ENCODE measurements at places on chromosomes 1 and 21. TPM values are rescaled to one million over a fixed set of nuclear protein-coding genes. Genes with fewer than 3 reads are reported as not detected.

Gene SLC16A4
- total RNA-seq, result 4.7 TPM

DNA sequence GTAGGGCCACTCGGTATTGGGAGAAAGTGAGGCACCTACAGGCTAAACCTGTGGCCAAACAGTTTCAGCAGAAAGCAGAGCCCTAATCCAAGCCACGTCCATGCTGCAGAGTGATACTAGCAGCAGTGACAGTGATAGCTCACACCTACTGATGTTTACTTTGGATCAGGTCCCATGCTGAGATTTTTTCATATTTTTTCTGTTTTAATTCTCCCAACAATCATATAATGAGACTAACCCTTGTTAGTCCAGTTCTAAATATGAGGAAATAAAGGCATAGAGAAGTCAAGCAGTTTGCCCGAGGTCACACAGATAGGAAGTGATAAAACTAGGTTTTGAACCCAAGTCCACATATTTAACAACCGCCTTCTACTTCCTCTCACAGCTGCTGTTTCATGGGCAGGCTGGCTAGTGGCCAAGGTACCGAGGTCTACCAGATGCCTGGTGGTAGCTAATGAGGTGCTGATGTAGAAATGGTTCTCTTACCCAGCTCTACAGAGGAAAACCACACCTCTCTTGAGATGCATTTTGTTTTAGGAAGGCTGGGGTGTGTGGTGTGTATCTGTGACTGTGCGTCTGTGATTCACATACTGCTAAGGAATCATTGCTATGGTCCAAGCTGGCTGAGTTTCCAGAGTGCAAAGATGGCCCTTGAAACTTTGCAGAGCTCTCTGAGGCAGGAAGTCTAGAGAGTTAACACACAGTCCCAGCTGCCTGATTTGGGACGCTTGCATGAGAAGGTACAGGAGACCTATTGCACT lies 80.3 kb upstream of the ARTN start:
- peak overlapping the region; percentile 14 for H3K27ac ChIP-seq
- peak; percentile 89 for DNase-seq
- no peak overlapping the region for H3K4me3 ChIP-seq
- no peaks in the 10 kb centered on the region for H3K36me3 ChIP-seq

DNA sequence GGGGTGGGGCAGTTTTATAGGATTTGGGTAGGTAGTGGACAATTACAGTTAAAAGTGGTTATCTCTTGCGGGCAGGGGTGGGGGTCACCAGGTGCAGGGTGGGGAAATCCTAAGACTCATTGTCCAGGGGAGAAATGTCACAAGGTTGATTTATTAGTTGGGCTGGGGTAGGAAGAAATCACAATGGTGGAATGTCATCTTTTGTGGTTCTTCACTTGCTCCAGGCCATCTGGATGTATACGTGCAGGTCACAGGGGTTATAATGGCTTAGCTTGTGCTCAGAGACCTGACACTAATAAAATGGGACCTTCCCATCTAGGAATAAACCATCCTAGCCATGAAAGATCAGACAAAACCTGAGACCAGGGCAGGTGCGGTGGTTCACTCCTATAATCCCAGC lies 11.5 kb downstream of the TEX46 start:
- no peaks in the 10 kb centered on the region for H3K36me3 ChIP-seq
- no peak overlapping the region for H3K4me3 ChIP-seq
- no peaks in the 10 kb centered on the region for H3K27me3 ChIP-seq
- no peak for DNase-seq

- no peak for DNase-seq
- H3K27ac ChIP-seq, result no peak overlapping the region
- H3K4me3 ChIP-seq, result no peak overlapping the region
- peaks cover 55% of the 10 kb centered on the region for H3K36me3 ChIP-seq
Observed at GRCh38 chr21:44803651-44804050, 2.0 kb upstream of the UBE2G2 start.

Gene LY9
- not detected for total RNA-seq

- H3K36me3 ChIP-seq, result no peaks in the 10 kb centered on the region
- no peak overlapping the region for H3K4me3 ChIP-seq
- no peaks in the 10 kb centered on the region for H3K4me1 ChIP-seq
- H3K27ac ChIP-seq, result no peak overlapping the region
- DNase-seq, result no peak
Observed at GRCh38 chr1:73859227-73859626, 338.7 kb downstream of the LRRIQ3 start.

GRCh38 chr1:247290576-247290975 lies 34.7 kb downstream of the VN1R5 start:
- H3K36me3 ChIP-seq, result no peaks in the 10 kb centered on the region
- no peak for DNase-seq
- H3K4me1 ChIP-seq, result no peaks in the 10 kb centered on the region
- H3K4me3 ChIP-seq, result no peak overlapping the region
- no peak overlapping the region for H3K27ac ChIP-seq
- H3K27me3 ChIP-seq, result no peaks in the 10 kb centered on the region

Gene PADI4
- not detected for total RNA-seq

Gene FALEC
- 0.28 TPM for total RNA-seq

Gene THEMIS2
- 13.7 TPM for total RNA-seq

DNA sequence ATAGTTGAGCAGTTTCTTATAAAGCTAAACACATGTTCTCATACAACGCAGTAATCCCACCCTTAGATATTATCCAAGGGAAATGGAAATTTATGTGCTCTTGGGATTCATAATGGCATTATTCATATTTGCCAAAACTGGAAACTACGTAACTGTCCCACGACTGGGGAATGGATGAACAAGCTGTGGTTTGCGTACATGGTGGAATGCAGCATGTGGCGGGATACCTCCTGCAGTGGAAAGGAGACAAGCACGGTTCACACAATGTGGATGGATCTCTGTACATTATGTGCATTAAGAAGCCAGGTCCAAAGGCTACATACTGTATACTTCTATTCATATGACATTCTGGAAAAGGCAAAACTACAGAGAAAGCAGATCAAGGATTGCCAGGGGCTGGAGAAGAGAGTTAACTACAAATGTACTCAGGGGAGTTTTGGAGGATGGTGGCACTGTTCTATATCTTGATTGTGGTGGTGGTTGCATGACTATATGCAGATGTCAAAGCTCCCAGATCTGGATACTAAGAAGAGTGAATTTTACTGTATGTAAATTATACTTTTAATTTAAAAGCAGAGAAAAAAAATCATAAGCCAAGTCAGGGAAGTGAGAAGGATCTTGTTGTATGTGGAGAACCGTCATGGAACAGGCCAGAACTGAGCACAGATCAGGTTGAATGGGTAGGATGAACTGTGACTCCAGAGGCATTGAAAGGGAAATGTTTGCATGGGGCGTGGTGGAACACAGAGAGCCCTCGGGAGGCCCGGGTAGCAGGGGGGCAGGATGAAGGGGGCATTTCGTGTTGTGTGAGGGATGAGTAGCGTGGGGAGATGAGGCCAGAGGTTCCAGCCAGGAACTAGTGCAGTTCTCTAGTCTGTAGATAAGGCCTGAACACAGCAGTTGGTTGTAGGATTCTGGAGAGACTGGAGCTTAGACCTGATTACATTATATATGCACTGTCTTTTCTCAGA lies 90.7 kb downstream of the GALNT2 start:
- H3K4me1 ChIP-seq, result peaks cover 4% of the 10 kb centered on the region
- H3K27ac ChIP-seq, result no peak overlapping the region
- H3K27me3 ChIP-seq, result no peaks in the 10 kb centered on the region
- no peak overlapping the region for H3K4me3 ChIP-seq
- no peak for DNase-seq

DNA sequence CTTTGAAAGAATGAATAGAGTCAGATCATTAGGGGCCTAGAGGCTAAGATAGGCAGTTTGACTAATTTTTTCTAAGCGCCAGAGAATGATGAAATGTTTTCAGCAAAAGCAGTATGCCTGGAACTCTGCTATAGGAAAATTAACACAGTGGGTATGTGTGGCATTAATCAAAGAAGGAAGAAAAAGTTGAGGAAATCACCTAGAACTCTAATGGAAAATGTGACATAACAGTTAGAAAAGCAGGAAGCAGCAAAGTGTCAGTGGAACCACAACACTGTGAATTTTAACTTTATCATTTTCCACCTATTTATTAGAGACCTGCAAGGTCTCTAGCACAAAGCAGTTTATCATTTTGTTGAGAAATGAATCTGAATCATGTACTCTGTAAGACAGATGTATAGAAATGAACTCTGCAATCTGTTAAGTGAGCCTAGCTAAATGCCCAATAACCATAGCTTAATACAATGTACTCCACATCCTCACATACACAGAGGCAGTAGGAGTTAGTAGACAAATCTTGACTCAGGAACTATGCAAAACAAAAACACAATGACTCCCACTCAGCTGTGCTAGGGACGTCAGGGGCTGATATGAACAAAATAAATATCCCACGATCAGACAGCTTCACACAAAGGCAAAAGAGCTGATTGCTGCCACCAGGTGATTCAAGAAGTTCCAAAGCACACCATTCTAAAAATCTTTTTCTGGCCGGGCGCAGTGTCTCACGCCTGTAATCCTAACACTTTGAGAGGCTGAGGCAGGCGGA lies 500.7 kb upstream of the NFIA start:
- no peaks in the 10 kb centered on the region for H3K27me3 ChIP-seq
- no peak for DNase-seq
- no peak overlapping the region for H3K4me3 ChIP-seq

DNA sequence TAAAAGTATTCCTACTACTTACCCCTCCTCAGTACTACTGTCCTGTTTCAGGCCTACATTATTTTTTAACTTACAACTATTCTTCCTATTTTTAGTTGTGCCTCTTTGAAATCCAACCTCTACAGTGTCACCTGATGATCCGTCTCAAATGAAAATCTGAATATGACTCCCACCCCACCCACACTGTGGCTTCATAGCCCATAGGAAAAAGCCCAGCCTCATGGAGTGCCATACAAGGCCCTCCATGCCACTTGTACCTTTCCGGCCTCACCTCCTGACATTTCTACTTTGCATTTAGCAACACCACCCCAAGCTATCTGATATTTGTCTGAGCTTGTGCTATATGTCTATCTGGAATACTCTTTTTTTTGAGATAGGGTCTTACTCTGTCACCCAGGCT lies 49.3 kb downstream of the TRAF5 start:
- DNase-seq, result no peak
- H3K27ac ChIP-seq, result no peak overlapping the region
- no peaks in the 10 kb centered on the region for H3K36me3 ChIP-seq
- H3K4me3 ChIP-seq, result no peak overlapping the region

GRCh38 chr1:91224878-91225277 lies 179.8 kb downstream of the HFM1 start:
- no peak overlapping the region for H3K4me3 ChIP-seq
- no peaks in the 10 kb centered on the region for H3K4me1 ChIP-seq
- DNase-seq, result no peak
- H3K27ac ChIP-seq, result no peak overlapping the region
- H3K36me3 ChIP-seq, result no peaks in the 10 kb centered on the region

Gene CALML6
- total RNA-seq, result 0.12 TPM

Gene BRDT
- total RNA-seq, result not detected

Data from SJCRH30 (cell line).